ENCODE measurements at places on chromosomes 2 and 18.

DNA sequence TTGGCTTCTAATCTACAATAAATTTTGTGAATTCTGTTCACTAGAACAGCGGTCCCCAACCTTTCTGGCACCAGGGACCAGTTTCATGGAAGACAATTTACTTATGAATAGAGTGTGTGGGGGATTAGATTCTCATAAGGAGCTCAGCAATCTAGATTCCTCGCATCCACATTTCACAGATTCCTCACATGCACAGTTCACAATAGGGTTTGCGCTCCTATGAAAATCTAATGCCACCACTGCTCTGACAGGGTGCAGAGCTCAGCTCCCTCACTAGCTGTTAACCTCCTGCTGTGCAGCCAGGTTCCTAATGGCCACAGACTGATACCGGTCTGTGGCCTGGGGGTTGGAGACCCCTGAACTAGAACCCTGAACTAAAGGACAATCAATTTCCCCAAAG lies 1568.6 kb upstream of the NXPH2 start:
- no peak for DNase-seq

DNA sequence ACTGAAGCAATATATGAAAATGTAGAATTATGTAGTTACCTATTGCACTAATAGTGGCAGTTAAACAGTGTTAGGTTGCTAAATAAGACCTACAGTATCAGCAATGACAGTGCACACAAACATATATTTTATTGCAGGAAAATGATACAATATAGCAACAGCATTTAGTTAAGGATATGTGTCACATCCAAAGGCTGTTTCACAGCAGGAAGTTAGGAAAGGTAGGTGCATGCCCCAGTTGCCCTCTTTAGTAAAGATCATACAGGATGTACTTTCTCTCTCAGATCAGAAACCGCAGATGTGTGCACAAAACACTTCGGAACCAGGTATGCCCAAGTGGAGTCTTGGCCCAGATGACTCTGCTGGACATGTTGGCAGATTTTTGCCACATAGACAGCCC lies 444.1 kb downstream of the XIRP2 start:
- DNase-seq: no peak

- peak; percentile 62 for DNase-seq
These were observed 748.7 kb upstream of the CHAC2 start for GRCh38 chr2:53018825-53019425.

DNA sequence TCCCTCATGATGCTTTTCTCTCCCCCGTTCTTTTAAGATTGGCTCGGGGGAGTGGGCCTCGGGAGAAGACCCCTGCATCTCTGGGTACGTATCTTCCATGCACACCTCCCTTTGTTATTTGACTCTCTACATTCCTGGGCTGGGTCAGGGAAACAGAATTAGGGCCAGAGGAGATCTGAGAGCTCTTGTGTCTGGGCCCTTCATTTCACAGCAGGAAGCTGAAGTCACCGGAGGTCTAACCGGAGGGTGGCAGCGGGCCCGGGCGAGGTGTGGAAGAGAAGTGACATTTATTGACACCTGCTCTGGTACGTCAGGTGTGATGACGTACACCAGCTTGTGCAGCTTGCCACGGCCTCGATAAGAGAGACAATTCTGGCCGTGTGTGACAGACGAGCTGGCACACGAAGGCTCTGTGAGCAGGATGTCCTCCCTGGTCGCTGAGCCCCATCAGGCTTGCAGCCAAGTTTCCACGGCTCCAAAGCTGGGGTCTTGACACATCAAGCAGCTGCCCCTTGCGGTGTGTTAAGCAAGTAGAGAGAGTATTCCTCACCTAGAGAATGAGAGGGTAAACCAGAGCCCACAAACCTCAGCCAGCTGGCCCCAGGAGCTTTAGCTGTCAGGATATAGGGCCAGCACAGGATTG lies 30.4 kb downstream of the TOGARAM2 start:
- DNase-seq: no peak

GRCh38 chr2:218394298-218395089 lies 5.2 kb upstream of the CTDSP1 start:
- DNase-seq: no peak

GRCh38 chr2:181196401-181196800 lies 216.0 kb downstream of the UBE2E3 start:
- DNase-seq: no peak

GRCh38 chr2:40321822-40322221 lies 130.1 kb downstream of the SLC8A1 start:
- DNase-seq: no peak

- DNase-seq: peak; percentile 24
These were observed 150.2 kb upstream of the SPATS2L start for GRCh38 chr2:200156166-200156835.

Measured in SK-MEL-5 (cell line).